ENCODE measurements at places on chromosomes 7 and 10.

DNA sequence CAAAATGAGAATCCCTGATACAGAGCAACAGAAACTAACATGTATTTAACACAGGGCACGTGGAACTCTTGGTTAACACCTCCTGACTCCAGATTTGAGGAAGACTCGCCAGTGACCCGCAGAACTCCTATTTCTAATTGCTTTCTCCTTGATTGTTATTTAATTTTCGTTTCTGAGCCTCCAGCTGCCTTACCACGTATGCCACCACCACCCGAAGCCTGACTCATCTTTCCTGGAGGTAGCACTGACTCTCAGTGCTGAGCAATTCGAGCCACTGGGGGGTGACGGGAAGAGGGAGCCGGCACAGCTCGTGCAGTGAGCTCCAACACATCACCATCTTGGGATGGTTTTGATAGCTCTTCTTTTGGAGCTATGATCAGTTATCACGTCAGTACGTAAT is 273.9 kb upstream of the MGMT start:
- no peak for DNase-seq

GRCh38 chr7:2856388-2857169 is 12.5 kb upstream of the GNA12 start:
- DNase-seq = no peak

GRCh38 chr7:83355143-83355542 is 192.5 kb upstream of the PCLO start:
- no peak for DNase-seq

GRCh38 chr7:80284855-80285254 is 150.2 kb downstream of the GNAI1 start:
- no peak for DNase-seq

GRCh38 chr7:158550886-158551452 is 36.7 kb downstream of the PTPRN2 start:
- no peak for DNase-seq
